ENCODE measurements at places on chromosomes 12 and 14. TPM values are rescaled to one million over a fixed set of nuclear protein-coding genes. Genes with fewer than 3 reads are reported as not detected.
A peak's percentile ranks its signal among the peaks of the same experiment; 100 is the strongest.

DNA sequence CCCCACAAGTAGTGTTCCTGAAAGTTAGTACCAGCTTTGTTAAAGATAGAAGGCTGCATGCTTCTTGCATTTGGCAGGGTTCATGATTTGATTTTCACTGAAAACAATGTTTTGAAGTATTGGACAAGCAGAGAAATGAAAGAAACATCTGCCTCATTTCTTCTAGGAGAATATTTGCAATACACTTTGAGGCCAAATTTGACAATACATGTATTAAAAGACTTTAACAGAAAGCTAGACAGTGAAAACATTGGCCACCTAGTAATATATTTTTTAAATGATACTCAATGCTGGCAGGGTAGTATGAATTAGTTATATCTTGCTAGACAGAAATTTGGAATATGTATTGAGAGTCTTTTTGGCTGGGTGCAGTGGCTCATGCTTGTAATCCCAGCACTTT lies 68.5 kb downstream of the GCH1 start:
- H3K4me3 ChIP-seq, result no peak overlapping the region
- H3K4me1 ChIP-seq, result no peaks in the 10 kb centered on the region
- DNase-seq, result no peak

DNA sequence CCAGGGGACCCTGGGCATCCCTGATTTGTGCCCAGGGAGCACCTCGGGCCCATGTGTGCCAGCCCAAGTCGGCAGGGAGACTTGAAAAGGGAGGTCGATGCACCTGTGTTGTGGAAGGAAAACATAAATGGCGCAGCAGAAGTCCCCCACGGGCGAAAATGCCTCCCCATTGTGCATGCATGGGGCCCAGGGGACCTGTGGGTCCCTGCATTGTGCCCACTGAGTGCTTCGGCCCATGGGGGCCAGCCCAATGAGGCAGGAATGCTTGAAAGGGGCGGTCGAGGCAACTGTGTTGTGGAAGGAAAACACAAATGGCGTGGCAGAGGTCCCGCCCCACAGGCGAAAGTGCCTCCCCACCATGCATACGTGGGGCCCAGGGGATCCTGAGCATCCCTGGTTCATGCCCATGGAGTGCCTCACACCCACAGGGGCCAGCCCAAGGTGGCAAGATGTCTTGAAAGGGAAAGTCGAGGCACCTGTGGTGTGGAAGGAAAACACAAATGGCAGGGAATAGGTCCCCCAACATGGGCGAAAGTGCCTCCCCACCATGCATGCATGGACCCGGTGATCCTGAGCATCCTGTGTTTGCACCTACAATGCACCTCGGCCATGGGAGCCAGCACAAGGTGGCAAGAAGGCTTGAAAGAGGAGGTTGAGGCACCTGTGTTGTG lies 368.0 kb downstream of the ALG10 start:
- H3K4me1 ChIP-seq, result no peaks in the 10 kb centered on the region
- H3K27ac ChIP-seq, result no peak overlapping the region
- DNase-seq, result no peak
- H3K4me3 ChIP-seq, result no peak overlapping the region

GRCh38 chr12:132449565-132450417 lies 40.2 kb upstream of the FBRSL1 start:
- no peaks in the 10 kb centered on the region for H3K36me3 ChIP-seq
- H3K4me3 ChIP-seq, result no peak overlapping the region
- H3K27ac ChIP-seq, result no peak overlapping the region
- no peak for DNase-seq
- peaks cover 39% of the 10 kb centered on the region for H3K27me3 ChIP-seq

DNA sequence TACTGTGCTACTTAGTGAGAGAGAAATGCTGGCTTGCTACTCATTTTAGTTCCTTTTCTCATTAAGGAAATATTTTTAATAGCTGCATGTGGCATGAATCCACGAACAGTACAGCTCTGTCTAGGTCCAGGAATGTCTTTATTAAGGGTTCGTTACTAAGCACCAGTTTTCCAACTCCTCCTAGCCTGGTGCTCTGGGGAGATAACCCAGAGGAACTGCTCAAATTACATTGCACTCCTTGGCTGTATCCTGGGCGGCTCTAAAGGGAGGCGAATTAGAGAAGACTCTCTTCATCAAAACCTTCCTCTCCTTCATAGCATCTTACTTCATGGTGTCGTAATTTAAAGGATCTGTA lies 101.3 kb downstream of the PPM1A start:
- H3K27ac ChIP-seq, result no peak overlapping the region
- H3K4me1 ChIP-seq, result no peaks in the 10 kb centered on the region
- peaks cover 3% of the 10 kb centered on the region for H3K27me3 ChIP-seq
- no peak for DNase-seq
- H3K4me3 ChIP-seq, result peak overlapping the region; percentile 16

DNA sequence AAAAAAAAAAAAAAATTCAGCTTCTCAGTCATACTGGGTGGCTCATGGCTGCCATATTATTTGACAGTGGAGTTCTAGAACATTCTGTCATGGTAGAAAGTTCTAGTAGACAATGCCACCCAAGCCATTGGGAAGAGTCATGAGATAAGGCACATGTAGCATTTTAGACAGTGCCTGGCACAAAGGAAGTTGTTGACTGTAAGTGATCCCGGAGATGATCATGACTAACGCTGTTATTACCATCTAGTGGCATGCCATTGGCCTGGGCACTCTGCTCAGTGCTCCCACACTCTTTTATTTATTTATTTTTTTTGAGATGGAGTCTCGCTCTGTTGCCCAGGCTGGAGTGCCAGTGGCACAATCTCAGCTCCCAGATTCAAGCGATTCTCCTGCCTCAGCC lies 80.4 kb downstream of the FOXN4 start:
- H3K4me1 ChIP-seq, result no peaks in the 10 kb centered on the region
- H3K27ac ChIP-seq, result no peak overlapping the region
- H3K4me3 ChIP-seq, result no peak overlapping the region
- no peaks in the 10 kb centered on the region for H3K36me3 ChIP-seq
- DNase-seq, result no peak

DNA sequence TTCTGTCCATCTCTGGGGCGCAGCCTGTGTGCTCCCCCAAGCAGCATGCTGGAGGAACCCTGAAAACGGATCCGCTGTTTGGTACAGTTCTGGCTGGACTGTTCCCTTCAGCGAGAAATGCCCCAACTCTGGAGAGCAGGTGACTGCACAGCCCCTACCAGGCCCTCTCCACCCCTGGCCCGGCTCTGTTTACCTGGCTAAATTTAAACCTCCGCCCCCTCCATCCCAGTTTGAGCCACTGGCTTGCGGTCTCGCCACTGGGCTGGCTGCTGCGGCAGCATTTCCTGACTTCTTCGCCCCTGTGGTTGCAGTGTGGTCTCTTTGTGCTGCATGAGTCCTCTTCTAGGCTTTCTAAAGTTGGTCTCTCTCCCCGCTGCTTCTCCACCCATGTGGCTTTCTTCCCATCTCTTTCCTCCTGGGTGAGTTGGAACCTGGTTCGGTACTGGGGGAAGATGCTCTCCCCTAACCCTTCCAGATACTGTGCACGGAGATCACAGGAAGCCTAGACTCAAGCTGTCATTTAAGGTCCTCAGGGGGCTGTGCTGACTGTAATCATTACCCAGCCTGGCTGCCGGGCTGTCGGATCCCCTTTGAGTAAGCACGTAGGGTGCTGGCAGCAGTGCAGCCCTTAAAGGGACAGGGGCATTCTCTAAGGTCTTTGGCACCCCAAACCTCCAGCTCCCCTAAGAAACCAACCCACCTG lies 60.6 kb downstream of the FBXL14 start:
- peak; percentile 25 for DNase-seq
- peaks cover 81% of the 10 kb centered on the region for H3K4me1 ChIP-seq
- H3K36me3 ChIP-seq, result peaks cover 48% of the 10 kb centered on the region
- peaks cover 2% of the 10 kb centered on the region for H3K27me3 ChIP-seq

GRCh38 chr14:73492043-73492552 lies 1.4 kb downstream of the RIOX1 start:
- no peak for DNase-seq
- peak overlapping the region; percentile 87 for H3K4me3 ChIP-seq
- H3K27me3 ChIP-seq, result no peaks in the 10 kb centered on the region
- H3K36me3 ChIP-seq, result peaks cover 12% of the 10 kb centered on the region
- H3K27ac ChIP-seq, result peak overlapping the region; percentile 43
- peaks cover 36% of the 10 kb centered on the region for H3K4me1 ChIP-seq

DNA sequence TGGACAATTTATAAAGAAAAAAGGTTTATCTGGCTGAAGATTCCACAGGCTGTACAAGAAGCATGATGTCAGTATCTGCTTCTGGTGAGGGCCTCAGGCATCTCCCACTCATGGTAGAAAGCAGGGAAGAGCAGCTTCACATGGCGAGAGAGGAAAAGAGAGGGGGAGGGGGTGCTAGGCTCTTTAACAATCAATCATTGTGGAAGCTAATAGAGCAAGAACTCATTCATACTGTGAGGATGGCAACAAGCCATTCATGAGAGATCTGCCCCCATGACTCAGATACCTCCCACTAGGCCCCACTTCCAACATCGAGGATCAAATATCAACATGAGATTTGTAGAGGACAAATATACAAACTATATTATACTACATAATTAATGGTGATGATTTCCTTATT lies 361.9 kb upstream of the FAR2 start:
- DNase-seq, result no peak
- no peak overlapping the region for H3K4me3 ChIP-seq
- no peak overlapping the region for H3K27ac ChIP-seq
- no peaks in the 10 kb centered on the region for H3K36me3 ChIP-seq
- H3K27me3 ChIP-seq, result peaks cover 5% of the 10 kb centered on the region

DNA sequence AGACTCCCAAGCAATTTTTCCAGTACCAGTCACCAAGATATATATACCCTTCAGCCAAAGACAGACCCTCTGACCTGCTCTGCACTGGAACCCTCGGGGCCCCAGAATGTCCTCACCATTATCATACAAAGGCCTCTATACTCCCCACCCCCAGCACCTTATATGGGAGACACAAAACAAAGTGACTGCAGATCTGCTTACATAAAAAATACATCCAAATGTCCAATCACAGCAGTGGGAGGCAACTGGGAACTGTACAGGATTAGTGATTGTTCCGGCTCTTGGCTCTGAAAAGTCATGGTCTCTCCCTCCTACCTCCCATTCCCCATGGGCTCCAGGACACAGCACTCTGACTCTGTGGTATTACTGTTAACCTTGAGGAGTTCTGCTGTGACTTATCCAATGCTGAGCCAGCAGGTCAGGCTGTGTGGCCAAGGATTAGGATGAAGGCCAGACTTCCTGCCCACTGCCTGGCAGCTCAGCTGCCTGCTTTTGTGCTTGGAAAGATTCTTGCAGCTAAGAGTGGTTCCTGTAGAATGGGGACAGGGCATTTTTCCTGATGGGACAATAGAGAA lies 13.7 kb downstream of the OXA1L start:
- no peaks in the 10 kb centered on the region for H3K36me3 ChIP-seq
- peaks cover 20% of the 10 kb centered on the region for H3K4me1 ChIP-seq
- no peaks in the 10 kb centered on the region for H3K27me3 ChIP-seq
- H3K4me3 ChIP-seq, result no peak overlapping the region
- DNase-seq, result no peak

GRCh38 chr14:33127531-33127930 lies 188.9 kb downstream of the NPAS3 start:
- no peaks in the 10 kb centered on the region for H3K4me1 ChIP-seq
- peaks cover 2% of the 10 kb centered on the region for H3K27me3 ChIP-seq
- no peak overlapping the region for H3K4me3 ChIP-seq
- DNase-seq, result no peak
- H3K27ac ChIP-seq, result no peak overlapping the region

DNA sequence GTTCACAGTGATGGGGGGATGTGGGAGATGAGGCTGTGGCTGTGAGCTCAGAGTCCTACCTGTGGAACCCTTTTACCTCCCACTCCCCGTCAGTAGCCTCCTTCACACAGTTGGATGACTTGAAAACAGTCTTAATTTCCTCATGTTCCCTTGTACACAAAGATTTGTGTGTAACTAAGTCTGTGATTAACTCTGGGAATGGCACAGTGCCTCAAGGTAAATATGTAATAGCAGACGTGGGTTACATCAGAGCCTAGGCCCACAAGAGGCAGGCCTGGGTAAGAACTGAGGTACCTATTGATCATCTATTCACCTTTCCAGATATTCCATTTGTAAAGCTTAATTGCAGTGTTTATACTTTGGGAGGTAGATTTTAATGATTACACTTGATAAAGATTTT lies 5.8 kb upstream of the IGF1 start:
- peaks cover 3% of the 10 kb centered on the region for H3K27me3 ChIP-seq
- no peak overlapping the region for H3K27ac ChIP-seq
- H3K4me1 ChIP-seq, result peaks cover 18% of the 10 kb centered on the region
- no peaks in the 10 kb centered on the region for H3K36me3 ChIP-seq
- H3K4me3 ChIP-seq, result no peak overlapping the region

DNA sequence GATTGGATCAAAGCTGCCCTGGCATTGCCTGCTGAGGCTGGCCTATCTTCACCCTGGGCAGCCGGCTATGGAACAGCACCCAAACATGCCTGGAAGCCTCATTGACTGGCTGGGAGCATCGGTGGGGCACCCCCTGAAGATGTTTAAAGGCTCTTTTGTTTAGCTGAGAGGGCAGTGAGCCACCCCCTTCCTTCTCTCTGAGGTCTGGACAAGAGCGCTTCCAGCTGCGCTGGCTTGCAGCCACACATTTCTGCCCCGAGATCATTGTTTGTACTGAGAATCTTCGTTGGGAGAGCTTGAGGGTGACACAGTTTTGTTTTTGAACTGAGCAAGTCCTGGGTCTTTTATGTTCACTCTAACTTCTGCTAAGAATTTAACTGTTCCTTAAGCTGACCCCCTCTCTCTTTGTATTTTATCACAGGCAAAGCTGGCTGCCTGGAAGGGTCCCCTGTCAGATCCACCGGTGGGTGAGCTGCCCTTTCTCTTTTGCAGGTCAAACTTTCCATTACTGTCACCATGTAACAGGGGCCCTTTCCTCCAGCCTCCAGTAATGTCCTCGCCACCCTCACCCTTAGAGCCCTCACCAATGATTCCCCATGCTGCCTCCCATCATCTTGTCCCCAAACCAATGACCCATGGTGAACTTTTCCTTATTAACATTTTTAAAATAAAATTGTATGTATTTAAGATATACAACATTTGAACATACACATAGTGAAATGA lies 212.2 kb downstream of the KIF26A start:
- no peaks in the 10 kb centered on the region for H3K4me1 ChIP-seq
- DNase-seq, result no peak
- H3K4me3 ChIP-seq, result no peak overlapping the region
- H3K36me3 ChIP-seq, result no peaks in the 10 kb centered on the region

- H3K36me3 ChIP-seq, result no peaks in the 10 kb centered on the region
- no peak for DNase-seq
- no peaks in the 10 kb centered on the region for H3K4me1 ChIP-seq
These were observed 500.1 kb upstream of the CCDC196 start for GRCh38 chr14:65986041-65986440.

- peak overlapping the region; percentile 75 for H3K4me3 ChIP-seq
- DNase-seq, result no peak
- peaks cover 63% of the 10 kb centered on the region for H3K36me3 ChIP-seq
- H3K27me3 ChIP-seq, result peaks cover 5% of the 10 kb centered on the region
- H3K4me1 ChIP-seq, result peaks cover 44% of the 10 kb centered on the region
- peak overlapping the region; percentile 92 for H3K27ac ChIP-seq
These were observed 14.3 kb downstream of the JDP2 start for GRCh38 chr14:75442166-75442565.

- DNase-seq, result no peak
- H3K27ac ChIP-seq, result no peak overlapping the region
- no peaks in the 10 kb centered on the region for H3K36me3 ChIP-seq
- no peak overlapping the region for H3K4me3 ChIP-seq
These were observed 4.7 kb upstream of the KRT77 start for GRCh38 chr12:52708010-52708409.

The GPRC5A gene
- 302 TPM for total RNA-seq

The ENDOU gene
- total RNA-seq, result 0.22 TPM

The C14orf93 gene
- total RNA-seq, result 3.1 TPM

The SIX6 gene
- total RNA-seq, result not detected

The PRH2 gene
- not detected for total RNA-seq

The CDCA3 gene
- total RNA-seq, result 60.6 TPM

The PAWR gene
- 55.2 TPM for total RNA-seq

The KRT83 gene
- total RNA-seq, result not detected

The RARG gene
- total RNA-seq, result 75.5 TPM

The CPSF2 gene
- total RNA-seq, result 98.8 TPM

The PPFIBP1 gene
- total RNA-seq, result 90.1 TPM

Data from HFFc6 (cell line).